Skin of body (tissue), 3 donors: ENCODE measurements at places on chromosomes 7 and 10.
A peak's percentile ranks its signal among the peaks of the same experiment; 100 is the strongest.

DNA sequence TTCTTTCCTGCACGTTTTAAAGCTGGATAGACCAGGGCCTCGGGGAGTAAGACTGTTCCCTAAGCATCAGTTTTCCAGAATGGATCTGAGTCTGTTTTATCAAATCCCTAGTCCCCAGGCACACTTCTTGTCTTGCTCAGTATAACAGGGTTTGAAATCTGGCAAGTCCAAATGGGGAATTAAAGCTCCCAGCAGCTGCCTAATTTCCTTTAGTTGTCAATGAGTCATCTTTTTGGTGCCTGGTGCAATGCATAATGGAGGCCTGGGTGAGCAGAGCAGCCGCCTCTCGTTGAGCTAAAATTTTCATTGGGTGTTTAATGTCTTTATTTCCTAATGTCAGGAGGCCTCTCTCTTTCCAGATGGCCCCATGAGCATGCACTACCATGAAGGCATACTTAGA, 87.9 kb downstream of the STRA8 start:
- no peak for DNase-seq

- DNase-seq: no peak
Measured at GRCh38 chr10:53064614-53065013, 292.0 kb upstream of the MBL2 start.

DNA sequence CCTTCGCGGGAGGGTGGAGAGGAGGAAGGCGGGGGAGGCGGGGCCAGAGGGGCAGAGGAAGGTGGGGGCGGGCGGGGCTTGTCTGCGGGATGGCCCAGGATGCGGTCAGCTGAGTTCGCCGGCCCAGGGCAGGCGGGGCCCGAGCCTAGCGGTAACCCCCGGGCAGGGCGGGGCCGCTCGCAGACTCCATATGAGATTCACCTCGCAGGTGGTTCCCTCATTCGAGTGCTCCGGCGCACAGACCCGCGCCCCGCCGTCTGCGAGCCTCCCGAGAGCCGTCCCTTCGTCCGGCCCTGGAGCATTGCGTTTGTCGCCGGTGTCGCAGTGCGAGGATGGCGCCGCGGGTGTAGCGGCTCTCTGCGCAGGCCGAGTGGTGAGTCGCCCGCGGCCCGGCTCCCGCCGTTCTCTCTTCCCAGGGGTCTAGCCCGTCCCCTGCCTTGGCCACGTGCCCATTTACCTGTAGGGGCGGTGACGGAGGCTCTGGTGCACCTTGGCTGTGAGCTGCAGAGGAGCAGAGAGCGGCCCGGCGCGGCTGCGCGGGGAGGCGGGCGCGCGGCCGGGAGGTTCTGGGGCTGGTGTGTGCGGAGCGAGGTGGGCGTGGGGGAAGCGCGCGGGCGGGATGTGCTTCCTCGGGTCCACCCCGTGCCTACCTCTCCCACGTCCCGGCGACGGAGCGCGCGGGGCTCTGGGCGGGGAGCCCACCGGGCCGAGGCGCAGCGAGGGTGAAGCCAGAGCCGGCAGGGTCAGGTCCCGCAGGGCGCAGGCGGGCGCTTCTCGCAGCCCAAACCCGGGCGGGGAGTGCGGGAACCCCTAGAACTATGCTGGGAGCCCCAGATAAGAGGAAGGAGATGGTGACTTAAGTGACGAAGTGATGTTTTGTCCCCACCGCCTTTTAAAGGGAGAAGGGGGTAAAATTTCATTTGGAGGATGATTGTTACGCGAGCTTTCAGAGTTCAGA, at the start of gene UPP1:
UPP1 (plus strand) TSS at position 220 of the 958 bp plus-strand sequence. CDS start 5,519 bp downstream, outside the sequence.
- no peak for DNase-seq

DNA sequence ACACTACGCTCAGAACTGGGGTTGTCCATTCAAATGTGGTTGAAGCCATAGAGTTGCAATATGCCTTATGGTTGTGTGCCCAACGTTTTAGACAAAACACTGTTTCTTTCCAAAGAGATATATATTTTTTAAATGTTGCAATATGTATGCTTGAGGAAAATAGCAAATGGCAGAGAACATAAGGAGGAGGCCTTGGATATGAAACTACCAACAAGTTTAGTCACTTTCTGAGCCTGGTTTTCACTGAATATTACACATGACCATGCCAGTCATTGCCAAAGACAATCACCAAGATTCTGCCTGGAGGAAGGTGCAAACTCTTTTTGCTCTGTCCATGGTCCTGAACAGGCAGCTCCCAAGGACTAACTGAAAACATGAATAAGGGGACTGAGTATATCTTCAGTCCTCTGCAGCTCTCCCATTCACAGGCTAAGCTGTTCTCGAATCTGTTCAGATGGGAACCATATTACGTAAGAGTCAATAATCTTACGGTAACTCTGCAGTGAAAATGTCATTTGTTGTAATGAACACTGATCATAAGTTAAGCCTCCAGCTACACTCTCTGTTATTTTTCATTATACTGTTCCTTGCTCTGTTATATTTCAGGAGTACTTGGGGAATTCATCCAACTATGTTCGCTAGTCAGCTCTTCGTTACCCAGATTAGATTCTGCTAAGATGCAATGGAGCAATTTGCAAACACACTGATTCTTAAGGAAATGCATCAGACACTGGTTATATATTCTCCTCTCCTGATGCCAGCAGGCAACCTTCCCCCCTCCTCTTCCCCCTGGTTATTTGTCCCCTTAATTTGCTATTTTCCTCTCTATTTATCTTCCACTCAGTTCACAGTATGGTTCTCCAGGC, 90.7 kb upstream of the C1QL3 start:
- no peak for DNase-seq

DNA sequence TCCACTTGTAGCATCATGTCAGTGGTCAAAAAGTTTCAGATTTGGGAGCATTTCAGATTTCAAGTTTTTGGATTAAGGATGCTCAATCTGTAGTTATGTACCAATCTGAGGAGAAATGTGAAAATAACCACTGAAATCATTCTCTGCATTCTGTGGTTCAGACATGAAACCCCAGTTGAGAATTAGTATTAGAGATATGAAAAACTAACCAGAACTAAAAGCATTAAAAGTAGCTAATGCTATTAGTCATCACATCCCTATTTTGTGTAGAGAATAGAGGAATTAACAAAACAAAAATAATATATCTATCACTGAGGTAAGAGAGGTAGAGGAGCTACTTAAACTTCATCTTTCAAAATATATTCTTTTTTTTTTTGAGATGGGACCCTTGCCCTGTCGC, 28.0 kb downstream of the MICU1 start:
- no peak for DNase-seq

DNA sequence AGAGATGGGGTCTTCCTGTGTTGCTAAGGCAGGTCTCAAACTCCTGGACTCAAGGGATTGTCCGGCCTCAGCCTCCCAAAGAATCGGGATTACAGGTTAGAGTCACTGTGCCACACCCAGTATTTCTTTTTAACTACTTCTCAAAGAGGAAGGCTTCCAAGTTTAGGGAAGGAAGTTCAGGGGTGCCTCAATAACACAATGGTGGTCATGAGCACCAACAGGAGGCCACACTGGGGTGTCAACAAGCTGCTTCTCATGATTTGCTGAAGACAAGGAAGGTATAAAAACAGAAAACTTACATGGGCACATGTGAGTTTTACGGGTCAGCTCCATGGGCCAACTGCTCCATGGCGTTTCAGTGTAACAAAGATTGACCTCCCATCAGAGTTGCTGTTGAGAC, 160.5 kb downstream of the TNS3 start:
- no peak for DNase-seq

- DNase-seq: no peak
Measured at GRCh38 chr7:119555788-119556187, 717.2 kb upstream of the KCND2 start.

DNA sequence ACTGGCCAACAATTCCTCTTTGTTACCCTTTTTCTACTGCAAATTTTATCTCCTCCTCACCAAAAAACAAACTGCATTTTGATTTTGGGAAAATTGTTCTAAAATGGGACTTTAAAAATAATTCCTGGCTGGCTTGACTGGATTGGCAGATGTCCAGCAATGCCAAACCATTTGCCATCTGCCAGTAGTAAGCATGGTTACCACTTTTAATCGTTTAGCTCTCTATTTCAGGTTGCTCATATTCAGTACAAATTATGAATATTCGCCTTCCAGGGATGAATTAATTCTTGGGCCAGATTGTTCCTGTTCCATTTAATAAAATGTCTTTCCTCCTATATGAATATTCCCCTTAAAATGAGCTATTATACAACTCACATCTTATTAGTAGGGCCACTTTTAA, 35.7 kb downstream of the SMNDC1 start:
- no peak for DNase-seq

- DNase-seq: no peak
Measured at GRCh38 chr7:19376538-19376937, 231.3 kb upstream of the FERD3L start.

DNA sequence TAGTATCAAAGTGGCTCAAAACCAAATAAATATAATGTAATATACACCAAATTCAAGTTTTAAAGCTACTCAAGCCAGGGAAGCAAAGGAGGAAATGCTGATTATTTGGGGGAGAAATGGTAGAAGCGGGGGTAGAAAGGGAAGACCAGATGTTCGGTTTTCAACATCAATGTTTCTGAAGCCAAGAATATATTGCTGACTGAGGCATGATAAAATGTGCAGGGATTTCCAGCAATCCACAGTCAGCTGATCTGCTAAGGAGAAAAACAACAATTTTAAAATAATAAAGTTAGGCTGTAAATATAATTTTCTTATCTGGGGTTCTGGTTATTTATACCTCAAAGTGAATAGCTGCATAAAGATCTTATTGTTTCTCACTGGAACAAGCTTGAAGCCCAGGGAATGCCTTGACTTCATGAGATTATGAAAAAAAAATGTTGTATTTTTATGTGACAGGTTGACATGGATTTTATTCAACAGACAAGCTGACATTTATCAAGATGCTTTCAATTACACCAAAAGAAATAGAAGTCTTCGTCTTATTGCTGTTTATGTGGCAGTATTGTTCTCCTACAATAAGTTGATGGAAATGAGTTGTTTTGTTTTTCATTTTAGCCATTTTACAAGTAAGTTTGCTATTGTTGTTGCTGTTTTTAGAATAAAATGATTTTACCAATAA, 28.6 kb upstream of the BMPER start:
- peak; percentile 39 for DNase-seq

DNA sequence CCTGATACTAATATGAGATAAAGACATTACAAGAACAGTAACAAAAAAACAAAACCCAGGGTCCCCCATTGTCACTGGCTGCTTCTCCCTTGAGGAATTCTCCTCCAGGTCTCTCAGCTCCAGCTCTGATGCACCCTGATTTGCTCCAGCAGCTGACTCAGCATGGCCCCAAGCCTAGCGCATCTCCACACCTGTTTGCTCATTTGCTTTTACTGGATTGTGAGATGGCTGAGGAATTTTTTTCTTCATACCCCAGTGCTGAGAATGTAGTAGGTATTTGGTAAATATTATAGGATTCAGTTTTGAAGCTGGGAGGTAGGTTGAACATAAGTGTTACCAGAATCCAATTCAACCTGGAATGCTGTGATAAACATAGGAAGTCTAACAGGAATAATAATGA, 171.9 kb downstream of the PKD1L1 start:
- DNase-seq: no peak

GRCh38 chr7:30505174-30505697, 607 bp upstream of the GGCT start:
- no peak for DNase-seq

- DNase-seq: no peak
Measured at GRCh38 chr10:519716-520401, 169.6 kb downstream of the DIP2C start.

DNA sequence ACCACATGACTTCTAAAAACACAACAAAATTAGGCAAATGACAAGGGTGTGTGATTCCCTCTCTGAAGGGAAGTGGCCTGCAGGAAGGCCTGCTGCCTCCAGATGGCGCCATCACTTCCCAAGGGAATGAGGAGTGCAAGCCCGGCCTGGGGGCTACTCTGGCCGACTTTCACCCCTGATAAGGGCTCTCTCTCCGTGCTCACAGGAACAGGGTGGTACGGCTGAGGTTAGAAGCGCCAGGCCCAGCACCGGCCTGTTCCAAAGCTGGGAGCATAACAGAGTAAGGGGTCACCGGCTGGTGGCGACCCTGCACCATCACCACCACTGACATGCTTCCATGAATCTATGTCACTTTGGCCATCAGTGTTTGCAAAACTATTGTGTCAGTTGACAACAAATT, 13.1 kb downstream of the RBP3 start:
- no peak for DNase-seq

DNA sequence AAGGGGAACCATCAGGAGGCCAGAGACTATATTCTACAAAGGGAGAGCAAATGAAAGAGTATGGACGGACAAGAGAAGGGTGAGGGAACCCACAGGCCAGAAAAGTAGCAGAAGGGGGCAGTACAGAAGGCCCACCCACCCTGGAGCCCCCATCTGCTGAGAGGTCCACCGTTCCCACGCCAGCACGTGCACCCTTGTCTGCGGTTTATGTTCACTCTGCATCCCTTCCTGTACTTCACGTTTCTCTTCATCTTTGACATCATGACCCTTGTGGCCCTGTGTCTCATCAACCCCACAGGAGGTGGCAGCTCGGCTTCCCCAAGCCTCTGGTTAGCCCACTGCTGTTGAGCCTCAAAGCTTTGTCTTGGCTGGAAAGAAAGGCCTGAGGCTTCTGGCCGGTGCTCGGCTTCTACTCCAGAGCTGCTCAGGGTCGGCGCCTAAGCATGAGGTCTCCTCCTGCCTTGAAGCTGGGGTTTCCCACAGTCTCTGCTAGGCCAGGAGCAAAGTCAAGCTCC, 138.0 kb downstream of the DLG5 start:
- DNase-seq: no peak

- no peak for DNase-seq
Measured at GRCh38 chr10:107481881-107482280, 317.4 kb upstream of the SORCS1 start.

DNA sequence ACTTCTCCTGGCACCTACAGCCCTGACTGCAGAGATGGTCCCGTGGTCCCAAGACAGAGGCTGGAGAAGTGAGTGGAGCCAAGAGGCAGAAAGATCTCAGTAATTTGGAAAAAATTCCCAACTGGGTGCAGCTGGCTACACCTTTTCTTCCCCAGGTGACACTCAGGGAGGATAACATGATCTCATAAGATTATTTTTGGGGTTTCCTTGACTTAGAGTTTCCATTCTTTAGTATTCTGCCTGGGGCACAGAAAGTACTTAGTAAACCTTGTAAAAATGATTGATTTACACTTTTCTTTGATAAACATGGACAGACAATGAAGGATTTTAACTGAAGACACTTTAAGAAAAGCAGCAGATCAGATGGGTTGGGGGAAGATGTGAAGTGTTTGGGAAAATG, 38.6 kb downstream of the HECW1 start:
- no peak for DNase-seq

- DNase-seq: no peak
Measured at GRCh38 chr10:86670290-86670811, 2.0 kb downstream of the LDB3 start.

- DNase-seq: no peak
Measured at GRCh38 chr10:62266611-62267010, 2.0 kb downstream of the RTKN2 start.

DNA sequence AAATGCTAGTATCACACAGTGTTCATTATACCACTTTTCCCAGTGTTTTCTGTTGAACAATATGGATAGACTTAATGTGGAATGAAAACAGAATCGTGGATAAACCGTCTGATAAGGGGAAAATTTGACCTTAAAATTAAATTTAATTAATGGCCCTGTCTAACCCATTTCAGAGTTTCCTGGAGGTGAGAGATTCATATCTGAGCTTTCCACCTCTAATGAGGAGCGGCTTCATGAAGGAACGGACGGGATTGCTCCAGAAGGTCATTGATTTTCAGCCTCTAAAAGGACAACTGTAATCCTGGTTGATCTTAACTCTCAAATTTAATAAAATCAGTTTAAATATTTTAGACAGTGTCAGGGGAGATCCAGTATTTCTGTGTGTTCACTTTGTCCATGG, 874.9 kb downstream of the GRID1 start:
- DNase-seq: no peak
